Erythroblast (primary cell): ENCODE measurements at places on chromosomes 5 and 9.

DNA sequence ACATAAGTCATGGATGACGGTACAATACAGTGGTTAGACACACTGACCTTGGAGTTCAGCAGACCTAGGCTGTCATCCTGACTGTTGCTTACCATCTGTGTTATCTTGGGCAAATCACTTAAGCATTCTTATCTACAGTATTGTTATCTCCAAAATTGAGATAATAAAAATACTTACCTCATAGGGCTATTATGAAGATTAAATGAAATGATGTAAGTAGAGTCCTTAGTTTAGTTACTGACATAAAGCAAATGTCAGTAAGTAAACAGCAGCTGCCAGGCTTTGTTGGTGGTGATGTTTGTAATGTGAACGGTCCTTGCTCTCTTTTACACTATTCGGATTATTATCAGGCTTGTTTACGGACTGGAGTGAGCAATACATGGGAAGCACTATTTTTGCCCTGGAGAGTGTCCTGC is 107.3 kb upstream of the DPYSL3 start:
- DNase-seq, result no peak

DNA sequence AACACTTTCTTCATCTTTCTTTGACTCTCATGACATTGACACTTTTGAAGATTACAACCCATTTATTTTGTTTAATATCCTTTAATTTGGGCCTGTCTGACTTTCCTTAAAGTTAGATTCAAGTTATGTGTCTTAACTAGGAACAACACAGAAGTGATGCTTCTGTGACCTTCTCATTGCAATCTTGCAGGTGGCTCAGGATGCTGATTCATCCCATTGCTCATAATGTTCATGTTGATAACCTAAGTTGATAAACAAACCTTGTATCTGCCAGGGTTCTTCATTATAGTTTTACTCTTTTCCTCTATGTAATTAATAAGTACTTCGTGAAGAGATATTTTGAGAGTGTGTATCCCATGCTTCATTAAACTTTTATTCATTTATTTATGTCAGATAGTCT is 107.2 kb upstream of the SHB start:
- DNase-seq, result no peak

DNA sequence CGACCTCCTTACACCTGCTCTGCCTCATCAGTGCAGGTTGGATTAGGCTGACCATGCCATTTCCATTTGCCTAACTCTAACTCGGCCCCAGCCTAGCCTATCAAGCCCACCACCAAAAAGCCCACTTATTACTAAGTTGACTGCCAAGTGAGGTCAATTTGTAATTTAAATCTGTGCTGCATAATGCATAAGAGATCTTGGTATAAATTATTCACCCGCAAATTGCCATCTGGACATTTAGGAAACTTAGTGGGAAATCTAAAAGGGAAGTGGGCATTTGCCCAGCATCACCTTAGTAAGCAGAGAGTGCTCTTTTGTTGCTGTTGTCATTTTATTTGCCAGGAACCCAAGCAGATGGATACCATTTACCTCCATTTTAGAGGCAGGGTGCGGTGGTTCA is 143.0 kb downstream of the SPOCK1 start:
- no peak for DNase-seq

GRCh38 chr9:33287087-33287490 is 3.2 kb upstream of the NFX1 start:
- peak; percentile 82 for DNase-seq

DNA sequence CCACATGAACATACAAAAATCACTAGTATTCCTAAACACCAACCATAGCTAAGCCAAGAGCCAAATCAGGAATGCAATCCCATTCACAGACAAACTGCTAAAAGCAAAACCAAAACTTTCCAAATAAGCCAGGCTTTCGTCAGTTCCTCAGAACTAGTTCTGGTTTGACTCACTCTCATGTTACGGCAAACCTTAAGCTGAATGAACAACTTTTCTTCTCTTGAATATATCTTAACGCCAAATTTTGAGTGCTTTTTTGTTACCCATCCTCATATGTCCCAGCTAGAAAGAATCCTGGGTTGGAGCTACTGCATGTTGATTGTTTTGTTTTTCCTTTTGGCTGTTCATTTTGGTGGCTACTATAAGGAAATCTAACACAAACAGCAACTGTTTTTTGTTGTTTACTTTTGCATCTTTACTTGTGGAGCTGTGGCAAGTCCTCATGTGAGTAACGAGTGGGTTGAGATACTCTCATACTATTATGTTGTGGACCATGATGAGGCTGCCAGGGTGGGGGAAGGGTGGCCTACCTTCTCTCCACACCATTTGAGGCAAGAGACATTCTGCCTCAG is at the start of gene PDCD1LG2:
TSS of gene PDCD1LG2 (plus strand) at position 172 of the 572 bp plus-strand sequence. CDS start 12,016 bp downstream, outside the sequence.
- DNase-seq, result no peak

DNA sequence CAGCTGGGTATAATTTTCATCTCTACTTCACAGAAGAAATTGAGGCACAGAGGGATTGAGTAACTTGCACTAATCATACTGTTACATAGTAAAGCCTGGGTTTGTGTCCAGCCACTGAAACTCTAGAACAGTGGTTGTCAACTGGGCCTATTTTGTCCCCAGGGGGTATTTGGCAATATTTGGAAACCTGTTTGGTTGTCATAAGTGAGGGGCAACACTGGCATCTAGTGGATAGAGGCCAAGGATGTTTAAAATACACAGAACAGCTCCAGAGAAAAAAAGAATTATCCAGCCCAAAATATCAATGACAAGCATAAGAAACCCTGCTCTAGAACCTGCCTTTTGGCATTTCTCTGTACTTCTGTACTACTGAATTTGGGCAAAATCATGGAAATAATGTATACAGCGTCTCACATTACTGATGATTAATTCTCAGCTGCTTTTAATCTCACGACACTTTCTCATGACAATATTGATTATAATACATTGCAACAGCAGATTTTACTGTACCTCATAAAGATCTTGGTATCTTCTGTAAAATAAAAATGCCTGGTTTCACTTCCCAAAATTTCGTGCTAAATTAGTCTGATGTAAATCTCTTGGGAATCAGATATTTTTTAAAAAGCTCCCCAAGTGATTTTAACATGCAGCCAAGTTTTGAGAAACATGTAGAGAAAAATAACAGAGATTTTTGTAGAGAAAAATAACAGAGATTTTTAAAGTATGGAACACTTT is 112.7 kb downstream of the RORB start:
- no peak for DNase-seq

GRCh38 chr9:68500457-68501381 is 40.0 kb downstream of the TMEM252 start:
- no peak for DNase-seq

DNA sequence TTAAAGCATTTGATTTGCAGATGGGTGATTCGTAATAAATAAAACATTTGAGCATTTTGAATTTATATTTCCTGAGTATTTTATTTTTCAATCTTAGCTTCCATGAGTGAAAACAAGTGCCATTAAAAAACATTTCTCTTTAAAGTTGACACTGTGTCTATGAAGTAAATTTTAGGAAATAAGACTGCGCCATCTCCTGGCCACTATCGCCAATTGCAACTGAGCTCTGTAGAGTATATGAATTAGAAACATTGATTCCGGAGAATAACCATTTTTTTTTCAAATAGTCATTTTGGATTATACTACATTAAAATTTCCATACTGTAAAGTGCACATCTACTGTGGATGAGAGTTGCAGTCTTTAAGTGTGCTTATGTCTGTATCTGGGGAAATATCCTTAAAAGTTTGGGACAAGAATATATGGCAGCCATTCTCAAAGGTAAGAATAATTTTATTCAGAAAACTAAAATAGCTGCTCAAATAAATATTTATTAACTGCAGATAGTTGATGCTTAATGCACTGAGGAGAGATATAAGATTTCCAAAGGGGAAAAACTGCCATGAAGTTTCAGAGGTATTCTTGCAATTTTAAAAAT is 5.9 kb downstream of the DMRTA1 start:
- peak; percentile 23 for DNase-seq

- no peak for DNase-seq
Observed at GRCh38 chr9:90921104-90921503, 119.5 kb downstream of the SYK start.

DNA sequence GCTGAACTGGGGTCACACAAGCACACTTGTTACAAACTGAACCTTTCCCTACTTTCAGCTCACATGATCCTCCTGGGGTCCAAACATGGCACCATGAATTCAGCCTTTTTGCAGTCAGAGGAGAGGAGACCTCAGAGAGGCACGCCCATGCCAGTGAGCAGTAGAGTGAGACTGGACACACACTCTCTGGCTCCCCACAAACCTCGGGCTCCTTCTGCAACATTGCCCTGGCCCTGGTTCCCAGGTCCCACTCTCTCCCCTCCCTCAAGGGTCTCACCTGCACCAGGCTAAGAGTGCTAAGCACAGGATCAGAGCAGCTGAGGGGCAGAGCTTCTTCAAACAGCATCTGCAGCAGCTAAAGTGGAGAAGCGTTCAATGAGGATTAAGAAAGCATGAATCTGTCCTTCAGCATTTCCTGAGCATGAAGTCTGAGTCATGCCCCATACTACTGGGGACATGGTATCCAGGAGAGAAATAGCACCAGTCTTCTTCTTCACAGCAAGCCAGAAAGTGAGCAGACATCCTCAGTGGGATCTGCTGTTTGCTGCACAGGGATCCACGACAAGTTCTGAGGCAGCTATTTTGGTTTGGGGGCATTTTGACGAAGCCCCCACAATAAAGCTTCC is 27.2 kb downstream of the SLC35A4 start:
- no peak for DNase-seq

DNA sequence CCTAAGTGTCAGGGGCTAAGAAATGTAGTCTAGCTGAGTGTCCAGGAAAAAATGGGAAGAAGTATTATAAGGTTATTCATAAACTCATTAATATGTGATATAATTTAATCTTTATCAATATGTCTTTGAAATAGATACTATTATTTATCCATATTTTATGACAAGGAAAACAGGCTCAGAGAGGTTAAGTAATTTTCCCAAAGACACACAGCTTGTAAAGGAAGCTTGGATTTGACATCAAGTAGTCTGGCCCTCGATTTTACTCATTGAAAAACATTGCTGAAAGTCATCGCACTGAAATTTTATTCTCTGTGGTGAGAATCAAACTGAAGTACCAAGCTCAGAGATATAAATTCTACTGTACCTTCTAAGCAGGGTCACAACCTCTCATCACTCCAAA is 276.9 kb downstream of the MSX2 start:
- DNase-seq, result no peak

GRCh38 chr5:137398154-137398553 is 101.0 kb downstream of the SPOCK1 start:
- DNase-seq, result no peak

GRCh38 chr9:68822596-68823165 is 117.6 kb downstream of the PIP5K1B start:
- no peak for DNase-seq

DNA sequence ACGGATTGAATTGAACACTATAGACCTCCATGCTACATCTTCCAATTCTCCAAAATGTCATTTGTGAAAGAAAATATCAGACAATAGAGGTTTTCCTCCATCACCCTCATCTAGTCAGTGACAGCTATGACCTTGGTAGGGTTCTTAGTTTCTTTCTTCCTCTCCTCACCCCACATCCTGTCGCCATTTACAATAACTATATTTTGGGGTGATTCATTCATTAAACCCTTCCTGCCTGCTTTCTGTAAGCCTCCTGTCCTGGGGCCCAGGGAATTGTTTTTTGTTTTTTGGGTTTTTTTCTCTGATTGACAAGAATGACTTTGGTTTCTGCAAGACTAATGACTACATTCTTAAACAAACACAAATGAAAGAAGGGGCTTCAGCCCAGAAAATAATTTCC is 82.6 kb downstream of the PRELID2 start:
- DNase-seq, result no peak

DNA sequence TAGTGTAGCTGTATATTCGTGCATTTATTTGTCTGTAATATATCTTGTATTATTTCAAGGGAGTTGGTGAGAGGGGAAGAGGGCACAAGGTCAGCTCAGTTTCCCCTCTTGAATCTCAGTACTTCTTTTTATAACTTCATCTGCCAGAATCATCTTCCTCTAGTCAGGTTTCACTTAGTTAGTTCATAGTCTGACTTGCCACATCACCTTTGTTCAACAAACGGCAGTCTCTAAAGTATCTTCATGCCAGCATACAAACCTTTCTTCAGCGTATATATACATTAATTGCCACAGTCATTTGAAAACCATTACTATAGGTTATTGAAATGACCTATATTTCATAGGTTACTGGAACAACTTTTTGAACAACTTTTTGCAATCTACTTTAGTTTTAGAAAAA is 1.6 kb downstream of the ECM2 start:
- DNase-seq, result no peak

DNA sequence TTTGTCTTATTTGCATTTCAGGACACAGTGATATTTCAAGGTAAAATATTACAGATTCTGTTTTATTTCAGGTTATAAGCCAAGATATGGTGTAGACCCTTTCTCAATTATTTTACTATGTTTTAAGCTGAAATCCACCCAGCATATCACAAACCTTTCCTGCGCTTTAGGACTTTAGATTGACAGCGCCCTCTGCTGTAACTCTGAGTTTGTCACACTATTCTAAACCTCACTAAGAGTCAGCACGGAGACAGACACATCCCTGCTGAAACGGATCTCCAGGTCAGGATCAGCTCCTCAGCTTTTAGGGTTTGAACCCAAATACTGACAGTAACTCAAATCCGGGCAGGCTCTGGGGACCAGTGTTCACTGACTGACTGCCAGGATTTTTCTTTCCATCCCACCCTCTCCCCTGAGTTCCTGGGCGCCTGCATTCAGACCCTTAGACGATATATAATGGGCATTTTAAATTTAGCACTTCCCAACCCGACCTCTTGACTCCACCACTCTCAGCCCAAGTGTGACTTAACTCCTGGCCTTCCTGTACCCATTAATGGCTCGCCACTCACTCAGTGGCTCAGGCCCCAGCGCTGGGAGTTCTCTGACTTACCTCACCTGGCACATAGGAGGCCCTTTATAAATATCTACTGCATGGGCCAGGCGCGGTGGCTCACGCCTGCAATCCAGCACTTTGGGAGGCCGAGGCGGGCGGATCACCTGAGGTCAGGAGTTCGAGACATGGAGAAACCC is 33.5 kb downstream of the TLX3 start:
- DNase-seq, result peak; percentile 61

DNA sequence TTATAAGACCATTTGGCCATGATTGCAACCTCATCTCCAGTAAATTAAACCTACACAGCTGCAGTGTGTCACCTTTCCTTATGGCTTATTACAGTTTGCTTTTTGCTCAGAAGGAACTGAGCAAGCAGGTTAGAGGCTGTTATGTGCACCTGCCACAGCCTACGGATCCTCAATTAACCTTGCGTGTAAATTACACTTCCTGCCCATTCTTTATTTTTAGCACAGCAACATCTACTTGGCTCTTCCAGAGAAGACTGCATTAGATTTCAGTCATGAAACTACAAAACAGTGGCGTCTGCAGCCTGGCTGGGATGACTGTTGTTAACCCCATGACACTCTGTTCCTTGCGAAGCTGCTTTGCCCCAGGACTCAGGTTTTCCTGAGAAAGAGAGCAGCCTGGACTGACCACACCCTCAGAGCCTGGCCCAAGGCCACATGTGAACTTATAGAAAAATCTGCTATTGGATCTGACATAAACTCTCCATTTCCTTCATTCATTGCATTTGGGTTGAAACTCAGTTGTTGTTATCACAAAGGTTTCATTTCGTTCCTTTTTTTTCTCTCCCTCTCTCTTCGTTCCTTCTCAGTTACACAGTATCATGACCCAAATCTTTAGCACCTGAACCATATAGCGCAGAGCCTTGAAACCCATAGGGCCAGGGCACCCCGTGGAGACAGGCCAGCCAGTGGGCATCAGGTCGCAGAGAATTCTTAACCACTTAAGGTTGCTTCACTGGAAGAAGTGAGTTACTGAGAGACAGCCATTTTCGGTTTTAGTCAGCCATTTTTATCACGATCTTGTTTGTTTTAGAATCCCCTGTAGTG is 138.6 kb downstream of the PALM2AKAP2 start:
- DNase-seq, result no peak
